ENCODE measurements at places on chromosomes 5 and 9.

GRCh38 chr5:67393211-67393610 lies 196.6 kb upstream of the CD180 start:
- no peak for DNase-seq

DNA sequence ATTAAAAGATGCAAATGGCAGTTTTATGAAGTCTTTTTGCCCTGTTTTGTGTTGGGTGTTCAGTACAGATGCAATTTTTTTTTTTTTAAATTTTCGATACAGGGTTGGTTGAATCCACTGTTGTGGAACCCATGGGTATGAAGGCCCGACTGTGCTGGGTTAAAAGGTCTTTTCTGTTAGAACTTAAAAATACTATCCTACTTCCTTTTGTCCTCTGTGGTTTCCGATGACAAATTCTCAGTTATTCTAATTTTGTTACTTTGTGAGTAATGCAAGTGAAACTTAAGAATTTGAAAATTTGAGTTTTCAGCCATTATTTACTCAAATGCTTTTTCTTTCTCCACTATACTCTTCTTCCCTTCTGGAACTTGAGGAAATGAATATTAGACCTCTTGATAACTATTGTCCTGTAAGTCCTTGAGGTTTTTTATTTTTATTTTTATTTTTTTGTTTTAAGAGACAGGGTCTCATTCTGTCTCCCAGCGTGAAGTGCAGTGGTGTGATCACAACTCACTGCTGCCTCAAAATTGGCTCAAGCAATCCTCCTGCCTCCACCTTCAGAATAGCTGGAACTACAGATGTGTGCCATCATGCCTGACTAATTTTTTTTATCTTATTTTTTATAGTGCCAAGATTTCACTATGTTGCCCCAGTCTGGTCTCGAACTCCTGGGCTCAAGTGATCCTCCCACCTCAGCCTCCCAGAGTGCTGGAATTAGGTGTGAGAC lies 67.5 kb downstream of the ZCCHC7 start:
- DNase-seq, result no peak

DNA sequence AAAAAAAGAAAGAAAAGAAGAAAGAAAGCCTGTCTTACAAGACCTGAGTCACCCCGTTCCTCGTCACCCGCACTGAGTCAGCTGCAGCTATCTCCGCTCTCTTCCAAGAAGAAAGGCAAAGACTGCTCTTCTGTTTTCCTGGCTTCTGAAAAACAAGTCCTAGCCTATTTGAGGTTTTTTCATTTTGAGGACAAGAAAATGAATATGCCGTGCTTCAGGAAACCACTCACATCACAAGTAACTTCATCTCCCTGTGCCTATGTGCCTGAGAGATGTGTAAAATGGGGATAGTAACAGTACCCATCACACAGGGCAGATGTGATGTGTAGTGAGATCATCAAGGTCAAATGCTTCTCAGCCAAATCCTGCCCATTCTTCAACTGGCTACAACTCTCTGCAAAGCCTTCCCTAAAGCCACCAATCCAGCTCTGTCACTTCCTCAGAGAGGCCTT lies 78.4 kb downstream of the GLDC start:
- DNase-seq, result peak; percentile 96

DNA sequence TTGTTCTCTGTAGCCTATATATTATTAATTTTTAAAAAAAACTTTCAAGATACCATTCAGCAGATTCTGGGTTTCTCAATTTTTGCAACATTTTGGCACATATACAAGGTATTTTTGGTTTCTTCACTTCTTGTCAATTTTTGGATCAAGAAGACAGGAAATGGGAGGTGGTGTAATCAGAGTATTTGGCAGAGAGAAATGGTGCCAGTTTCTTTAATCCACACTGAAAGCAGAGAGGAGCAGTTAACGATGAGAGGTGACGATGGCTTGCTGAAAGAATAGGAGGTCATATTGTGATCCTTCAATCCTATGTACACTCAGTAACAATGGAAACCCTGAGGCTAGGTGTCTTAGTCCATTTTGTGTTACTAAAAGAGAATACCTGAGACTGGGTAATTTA lies 16.4 kb downstream of the NNT start:
- DNase-seq, result no peak

- no peak for DNase-seq
Observed at GRCh38 chr9:86287013-86287412, 4.7 kb upstream of the ISCA1 start.

GRCh38 chr5:134195666-134196065 lies 18.9 kb upstream of the SKP1 start:
- DNase-seq, result no peak

DNA sequence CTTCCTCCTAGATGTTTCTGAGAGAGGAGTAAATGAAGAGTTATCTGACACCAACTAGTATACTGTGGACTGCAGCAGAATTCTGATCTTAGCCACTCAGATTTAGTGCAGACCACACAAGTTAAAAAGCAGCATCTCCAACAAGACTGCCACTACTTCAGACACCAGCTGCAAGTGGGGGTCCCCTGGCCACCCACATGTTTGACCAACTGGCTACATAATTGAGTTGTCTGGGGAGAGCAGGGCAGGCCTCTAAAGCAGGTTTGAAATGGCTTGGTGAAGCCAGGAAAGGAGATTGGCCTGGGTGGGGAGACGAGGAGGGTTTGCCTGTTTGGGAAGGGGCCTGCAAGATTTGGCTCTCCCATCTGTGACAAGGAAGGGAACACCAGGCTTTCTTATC lies 40.5 kb upstream of the FAM81B start:
- DNase-seq, result no peak

DNA sequence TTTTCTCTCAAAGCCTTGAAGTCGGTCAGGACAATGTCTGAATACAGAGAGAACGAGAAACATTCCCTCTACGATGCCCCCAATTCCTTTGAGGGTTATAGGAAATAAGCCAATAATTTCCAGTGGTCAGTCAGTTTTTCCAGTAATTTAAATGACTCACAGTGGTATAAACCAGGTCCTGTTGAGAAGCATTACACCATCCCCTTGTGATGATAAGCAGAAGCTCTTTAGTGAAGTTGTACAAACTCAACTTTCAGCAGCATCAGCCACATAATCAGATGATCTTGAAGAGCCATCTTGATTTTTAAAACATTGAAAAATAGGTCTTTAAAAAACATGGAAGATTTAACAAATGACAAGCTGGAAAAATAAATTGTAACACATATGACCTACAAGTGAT lies 173.9 kb upstream of the ZNF462 start:
- DNase-seq, result no peak

DNA sequence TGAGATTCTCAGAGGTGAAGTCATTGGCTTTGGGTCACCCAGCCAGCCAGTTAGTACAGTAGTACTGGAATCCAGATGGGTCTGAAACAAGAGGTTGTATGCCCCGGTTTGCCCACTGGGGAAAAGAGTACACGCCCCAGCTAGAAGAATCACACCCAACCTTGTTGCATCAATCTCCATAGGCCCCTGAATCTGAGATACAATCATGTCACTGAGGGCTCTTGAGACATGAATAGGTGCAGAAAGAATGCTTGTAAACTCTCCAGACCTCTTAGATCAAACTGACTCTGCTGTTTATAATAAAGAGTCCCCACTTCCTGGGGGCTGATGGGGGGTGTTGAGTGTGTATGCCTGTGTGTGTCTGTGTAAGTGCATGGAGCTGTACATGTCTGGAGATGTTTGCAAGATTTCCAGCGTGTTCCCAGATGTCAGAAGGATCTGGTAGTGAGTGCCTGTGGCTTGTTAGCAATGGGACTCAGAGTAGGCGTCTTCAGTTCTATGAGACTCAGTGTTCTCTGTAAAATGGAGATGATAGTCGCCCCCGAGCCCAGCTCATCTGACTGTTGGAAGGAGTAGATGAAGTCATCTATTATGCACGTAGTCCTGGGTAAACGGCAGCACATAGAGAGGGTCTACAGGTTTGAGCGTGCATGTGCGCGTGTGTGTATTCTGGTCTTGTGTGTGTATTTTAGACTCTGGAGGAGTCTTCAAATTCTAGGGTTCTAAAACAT lies 48.2 kb downstream of the COL27A1 start:
- no peak for DNase-seq

- DNase-seq, result peak; percentile 77
Observed at GRCh38 chr9:114611516-114612271, 603 bp downstream of the TMEM268 start.

GRCh38 chr5:165360784-165361542 lies 1855.5 kb downstream of the MAT2B start:
- DNase-seq, result no peak

- DNase-seq, result no peak
Observed at GRCh38 chr9:37549527-37549926, 26.7 kb downstream of the FBXO10 start.

GRCh38 chr5:137122075-137122474 lies 377.1 kb downstream of the SPOCK1 start:
- DNase-seq, result no peak

- no peak for DNase-seq
Observed at GRCh38 chr9:79026316-79026715, 545.4 kb upstream of the TLE4 start.

DNA sequence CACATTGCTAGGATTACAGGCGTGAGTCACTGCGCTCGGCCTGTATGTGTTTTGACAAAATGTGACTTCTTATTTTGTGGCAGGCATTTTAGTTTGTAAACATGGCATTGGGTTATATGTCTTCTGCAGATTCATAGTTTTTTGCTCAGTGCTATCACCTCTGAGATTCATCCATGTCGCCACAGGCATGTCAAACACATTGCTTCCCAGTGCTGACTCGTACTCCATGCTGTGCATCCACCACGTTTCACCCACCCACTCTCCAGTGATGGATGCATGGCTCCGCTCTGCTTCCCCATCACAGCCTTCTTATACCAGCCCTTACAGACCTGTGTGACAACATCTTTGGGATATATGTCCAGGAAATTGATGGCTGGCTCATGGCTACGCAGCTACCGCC lies 158.8 kb downstream of the GAS1 start:
- DNase-seq, result peak; percentile 23

GRCh38 chr5:90381213-90381929 lies 28.2 kb downstream of the CETN3 start:
- DNase-seq, result peak; percentile 5

- DNase-seq, result no peak
Observed at GRCh38 chr9:114416290-114416689, 28.5 kb upstream of the AKNA start.

GRCh38 chr5:34501840-34502239 lies 154.3 kb upstream of the RAI14 start:
- no peak for DNase-seq

DNA sequence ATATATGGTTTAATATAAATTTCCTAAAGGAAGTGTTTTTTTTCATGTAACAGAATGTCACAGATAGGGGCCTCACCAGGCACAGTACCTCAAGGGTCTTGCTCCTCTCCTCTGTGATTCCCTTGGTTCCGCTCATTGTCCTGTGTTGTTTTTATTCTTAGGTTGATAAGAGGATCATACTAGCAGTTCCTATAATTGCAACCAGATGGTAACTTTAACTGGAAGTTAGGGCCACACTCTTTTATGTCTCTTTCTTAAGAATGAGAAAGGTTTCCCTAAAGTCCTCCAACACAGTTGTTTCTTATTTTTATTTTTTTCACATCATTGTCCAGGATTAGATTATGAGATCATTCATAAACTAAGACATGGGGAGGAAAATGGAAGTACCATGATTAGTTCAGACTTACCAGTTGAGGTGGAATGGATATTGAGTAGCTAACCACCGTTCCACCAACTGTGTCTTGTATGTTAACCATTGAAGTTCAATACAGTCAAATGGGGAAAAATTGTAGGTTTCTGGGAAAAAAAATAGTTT lies 41.1 kb downstream of the FAM174A start:
- no peak for DNase-seq

GRCh38 chr5:151195622-151196021 lies 28.3 kb downstream of the CCDC69 start:
- no peak for DNase-seq

DNA sequence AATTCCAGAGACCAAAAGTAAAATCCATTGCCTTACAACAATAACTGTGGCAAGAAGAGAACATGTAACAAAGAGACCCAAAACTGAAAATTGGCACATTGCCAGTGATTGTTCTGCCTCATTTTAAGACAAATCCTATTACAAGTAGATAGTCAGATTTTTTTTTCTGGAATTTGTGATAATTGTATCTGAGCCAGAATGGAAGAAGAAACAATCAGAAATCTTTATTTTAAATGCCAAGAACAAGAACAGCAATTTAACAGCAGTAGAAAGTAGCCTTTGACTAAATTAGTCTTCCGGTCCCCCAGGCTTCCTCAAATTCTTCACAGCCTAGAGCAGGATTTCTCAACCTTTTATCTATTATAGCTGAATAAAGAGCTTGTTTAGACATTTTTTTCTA lies 106.7 kb upstream of the PTPN3 start:
- no peak for DNase-seq

GRCh38 chr5:154541553-154541952 lies 63.5 kb upstream of the HAND1 start:
- DNase-seq, result no peak

DNA sequence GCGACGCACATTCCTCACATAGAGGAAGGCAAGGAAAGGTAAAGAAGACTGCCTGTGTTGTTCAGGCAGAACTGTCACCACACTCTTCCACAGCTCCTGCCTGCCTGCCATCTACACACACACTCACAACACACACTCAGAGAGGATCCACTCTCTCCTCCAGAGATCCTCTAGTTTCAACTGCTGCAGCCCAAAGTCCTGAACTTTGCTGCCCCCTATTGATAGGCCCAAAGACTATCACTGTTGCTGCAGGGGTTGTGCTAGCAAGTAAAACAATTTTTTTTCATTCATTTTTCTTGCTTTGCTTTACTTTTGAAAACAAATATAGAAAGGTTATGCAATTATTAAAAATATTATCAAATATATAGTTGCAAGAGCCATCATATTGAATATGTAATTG lies 5.9 kb upstream of the CFAP90 start:
- peak; percentile 42 for DNase-seq

DNA sequence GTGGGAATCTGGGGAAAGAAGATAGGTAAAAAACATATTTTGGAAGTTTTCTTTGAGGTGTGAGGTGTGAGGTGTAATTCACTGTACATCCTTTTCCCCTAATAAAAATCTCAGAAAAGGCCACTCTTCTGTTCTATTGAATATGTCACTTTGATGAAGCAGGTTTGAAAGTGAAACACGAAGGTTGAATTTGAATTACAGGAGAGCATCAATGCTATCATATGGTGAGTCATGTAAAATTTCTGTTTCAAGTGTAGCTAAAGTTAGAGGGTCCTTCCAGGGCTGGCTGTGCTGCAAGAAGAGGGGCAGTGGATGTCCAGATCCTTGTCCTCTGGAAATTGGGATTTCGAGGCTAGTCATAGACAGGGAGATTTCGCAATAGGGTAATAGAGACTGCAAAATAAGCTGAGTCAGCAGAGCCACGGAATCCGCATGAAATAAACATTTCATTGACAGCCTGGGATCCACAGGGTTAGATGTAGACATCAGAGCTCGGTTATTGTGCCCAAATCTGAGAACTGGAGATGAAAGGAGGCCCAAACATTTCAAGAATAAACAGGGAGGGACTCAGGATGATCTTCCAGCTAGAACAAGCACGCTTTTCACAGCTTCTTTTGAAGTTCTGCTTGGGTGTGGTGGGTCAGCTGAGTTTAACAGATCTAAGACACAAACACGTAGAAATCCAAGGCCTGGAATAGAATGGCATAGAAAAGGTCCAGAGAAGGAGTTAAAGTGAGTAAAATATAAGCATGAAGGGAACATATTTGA lies 194.4 kb upstream of the CDKN2B start:
- no peak for DNase-seq

GRCh38 chr5:53161876-53162275 lies 52.3 kb upstream of the MOCS2 start:
- DNase-seq, result no peak

- peak; percentile 41 for DNase-seq
Observed at GRCh38 chr9:108618906-108619550, 236.8 kb downstream of the ACTL7B start.

- no peak for DNase-seq
Observed at GRCh38 chr5:116436674-116437350, 137.8 kb downstream of the SEMA6A start.

GRCh38 chr9:98989036-98990000 lies 45.6 kb downstream of the COL15A1 start:
- peak; percentile 100 for DNase-seq

Measured in Daoy (cell line).